ENCODE measurements at places on chromosomes 13 and 19.

- no peak for DNase-seq
Measured at GRCh38 chr19:27974082-27974513, 1238.9 kb downstream of the UQCRFS1 start.

DNA sequence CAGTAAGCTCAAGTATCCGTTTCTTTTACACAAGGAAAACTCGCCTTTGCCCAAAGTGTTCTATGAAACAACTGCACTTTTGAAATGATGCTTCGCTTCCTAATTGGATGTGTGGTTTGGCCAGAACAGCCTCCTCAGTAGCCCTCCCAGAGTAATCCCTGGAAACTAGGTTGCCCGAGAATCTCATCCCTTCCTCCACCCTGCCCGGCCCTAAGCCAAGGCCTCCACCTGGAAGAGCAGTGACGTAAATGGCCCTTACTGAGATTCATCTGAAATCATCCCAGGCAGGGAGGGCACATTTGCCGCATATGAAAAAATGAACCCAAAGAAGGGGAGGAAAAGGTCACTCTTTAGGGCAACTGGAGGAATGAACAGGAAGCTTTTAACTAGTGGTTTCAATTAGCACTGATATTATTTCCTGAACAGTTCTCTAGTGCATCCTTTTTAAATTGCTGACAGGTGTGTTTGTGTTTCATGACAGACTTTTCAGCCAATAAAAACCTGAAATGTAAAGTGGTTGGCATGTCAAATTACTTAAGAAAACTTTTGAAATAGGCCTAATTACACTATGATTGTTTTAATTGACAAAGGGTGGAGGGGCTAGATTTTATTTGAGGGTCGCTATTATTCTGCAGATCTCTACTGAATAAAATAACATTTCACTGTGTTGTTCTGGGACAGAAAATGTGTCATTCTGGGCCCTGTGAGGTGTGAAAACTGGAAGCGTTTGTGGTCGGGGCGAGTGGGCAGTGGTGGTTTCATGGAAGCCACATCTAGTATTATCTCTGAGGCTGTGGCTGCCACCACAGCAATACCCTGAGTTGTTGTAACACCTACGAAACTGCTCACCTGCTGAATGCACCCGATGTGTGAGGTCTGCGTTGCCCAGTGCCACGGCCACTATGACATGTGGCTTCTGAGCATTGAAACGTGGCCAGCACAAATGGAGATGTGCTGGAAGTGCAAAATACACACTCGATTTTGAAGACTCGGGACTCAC lies 112.1 kb downstream of the ZIC5 start:
- no peak for DNase-seq

DNA sequence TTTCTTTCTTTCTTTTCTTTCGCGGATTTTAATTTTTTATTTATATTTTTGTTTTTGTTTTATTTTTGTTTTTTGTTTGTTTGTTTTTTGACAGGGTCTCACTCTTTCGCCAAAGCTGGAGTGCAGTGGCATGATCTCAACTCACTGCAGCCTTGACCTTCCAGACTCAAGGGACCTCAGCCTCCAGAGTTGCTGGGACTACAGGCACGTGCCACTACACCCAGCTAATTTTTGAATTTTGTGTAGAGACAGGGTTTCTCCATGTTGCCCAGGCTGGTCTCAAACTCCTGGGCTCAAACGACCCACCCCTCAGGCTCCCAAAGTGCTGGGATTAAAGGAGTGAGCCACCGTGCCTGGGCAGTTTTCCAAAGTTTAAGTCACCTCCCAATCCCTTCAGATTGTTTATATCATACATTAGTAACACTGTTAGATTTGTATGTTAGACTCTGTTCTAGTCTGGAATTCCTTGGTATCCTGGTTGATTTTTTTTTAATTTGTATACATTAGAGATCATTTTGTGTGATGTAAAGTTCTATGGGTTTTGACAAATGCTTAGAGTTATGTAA lies 597.3 kb downstream of the DCT start:
- DNase-seq, result no peak

- no peak for DNase-seq
Measured at GRCh38 chr13:105908586-105908985, 626.9 kb downstream of the EFNB2 start.

DNA sequence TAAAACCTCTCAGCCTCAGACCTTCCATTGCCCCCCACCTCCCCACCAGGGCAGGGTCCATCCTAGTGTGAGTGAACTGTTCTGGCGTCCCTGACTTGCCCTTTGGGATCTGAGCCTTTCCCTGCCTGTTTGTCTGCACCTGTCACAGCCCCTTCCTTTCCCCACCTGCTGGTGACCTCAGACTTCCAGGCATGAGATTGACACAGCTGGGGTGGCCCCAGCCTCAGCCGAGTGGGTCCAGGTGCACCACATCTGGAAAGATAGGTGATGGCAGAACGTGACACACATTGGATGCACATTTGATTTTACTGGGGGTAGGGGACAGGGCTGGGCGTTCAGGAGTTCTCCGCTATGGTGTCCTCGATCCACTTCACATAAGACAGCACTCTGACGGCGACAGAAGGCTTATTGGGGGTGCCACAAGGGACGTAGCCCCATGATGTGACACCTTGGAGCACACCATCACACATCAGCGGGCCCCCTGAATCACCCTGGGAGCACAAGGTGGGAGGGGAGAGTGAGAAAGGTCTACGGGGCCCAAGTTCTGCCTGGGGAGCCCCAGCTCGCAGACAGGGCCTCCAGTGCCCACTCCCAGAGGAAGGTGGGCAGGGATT lies 4.6 kb downstream of the KLK1 start:
- no peak for DNase-seq

- no peak for DNase-seq
Measured at GRCh38 chr19:16739546-16739945, 19.9 kb downstream of the NWD1 start.

- no peak for DNase-seq
Measured at GRCh38 chr13:103759361-103759760, 693.1 kb upstream of the SLC10A2 start.

DNA sequence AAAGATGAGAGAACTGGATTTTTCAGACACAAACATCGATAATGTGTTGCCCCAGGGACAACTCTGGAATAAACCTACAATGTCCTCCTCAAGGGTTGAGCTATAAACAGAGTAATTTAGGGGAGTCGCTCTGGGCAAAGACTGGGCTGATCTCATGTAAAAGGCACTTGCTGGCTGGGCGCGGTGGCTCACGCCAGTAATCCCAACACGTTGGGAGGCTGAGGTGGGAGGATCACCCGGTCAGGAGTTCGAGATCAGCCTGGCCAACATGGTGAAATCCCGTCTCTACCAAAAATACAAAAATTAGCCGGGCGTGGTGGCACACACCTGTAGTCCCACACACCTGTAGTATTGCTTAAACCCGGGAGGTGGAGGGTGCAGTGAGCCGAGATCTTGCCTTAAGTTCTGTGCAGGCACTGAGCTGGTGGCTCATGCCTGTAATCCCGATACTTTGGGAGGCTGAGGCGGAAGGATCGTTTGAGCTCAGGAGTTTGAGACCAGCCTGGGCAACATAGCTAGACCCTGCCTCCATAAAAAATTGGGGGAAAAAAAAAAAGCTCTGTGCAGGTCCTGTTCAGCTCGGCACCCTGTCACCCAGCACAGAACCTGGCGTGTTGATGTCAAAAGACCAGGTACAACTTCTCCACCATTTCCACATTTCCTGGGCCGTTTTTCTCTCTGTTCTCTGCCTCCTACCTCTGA lies 1.4 kb downstream of the TIMM44 start:
- DNase-seq, result no peak

- no peak for DNase-seq
Measured at GRCh38 chr13:70255406-70255991, 147.2 kb upstream of the KLHL1 start.

DNA sequence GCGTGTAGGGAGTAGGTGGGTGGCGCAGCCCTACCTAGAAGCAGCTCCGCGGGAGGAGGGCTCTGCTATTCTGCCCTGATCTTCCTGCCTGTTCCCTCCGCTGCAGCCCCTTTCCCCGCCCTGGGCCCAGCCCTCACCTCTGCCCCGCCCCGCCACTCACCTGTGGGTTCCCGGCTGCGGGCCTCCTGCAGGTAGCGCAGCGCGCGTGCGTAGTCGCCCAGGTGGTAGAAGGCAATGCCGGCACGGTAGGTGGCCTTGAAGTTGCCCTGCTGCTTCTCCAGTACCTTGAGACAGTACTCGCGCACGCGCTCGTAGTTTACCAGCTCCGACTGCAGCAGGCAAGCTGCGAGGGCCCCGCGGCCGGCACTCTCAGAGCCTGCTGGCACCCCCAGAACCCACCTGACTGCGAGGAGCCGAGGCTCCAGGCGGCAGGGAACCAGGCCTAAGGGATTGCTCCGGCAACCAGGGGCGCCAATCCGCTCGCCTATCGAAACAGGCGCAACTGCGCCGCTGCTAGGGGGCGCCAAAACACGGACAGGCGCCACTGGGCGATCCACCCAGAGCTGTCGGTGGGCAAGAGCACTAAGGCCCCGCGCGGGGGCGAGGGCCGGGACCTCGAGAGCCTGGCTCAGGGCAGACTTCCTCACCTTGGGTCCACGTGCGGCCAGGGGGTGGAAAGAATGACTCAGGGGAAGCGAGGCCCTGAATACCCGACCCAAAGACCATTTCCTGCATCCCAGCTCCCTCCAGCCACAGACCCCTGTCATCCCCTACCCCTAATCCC lies 965 bp downstream of the TTC9B start:
- DNase-seq, result no peak

GRCh38 chr13:111846391-111847159 lies 220.4 kb upstream of the SOX1 start:
- no peak for DNase-seq

GRCh38 chr19:55704494-55705245 lies 29.6 kb downstream of the EPN1 start:
- no peak for DNase-seq

GRCh38 chr13:53100394-53101063 lies 71.9 kb downstream of the OLFM4 start:
- DNase-seq, result no peak

DNA sequence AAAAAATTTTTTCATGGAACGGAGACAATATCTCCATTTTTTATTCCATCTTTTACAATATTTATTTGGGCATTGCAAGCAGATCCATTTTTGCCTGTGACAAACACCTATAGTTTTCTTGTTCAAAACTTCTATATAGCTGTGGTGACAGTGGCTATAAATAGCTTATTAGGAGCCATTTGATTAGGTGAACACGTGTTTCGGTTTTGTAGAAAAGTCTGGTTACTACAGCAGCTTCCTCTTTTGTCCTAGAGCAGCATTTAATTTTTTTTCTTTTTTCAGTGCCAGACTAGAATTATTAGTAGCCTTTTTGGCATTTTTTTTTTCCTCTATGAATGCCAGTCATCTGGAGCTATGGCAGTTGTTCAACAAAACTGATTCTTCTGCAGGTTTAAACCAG lies 123.5 kb downstream of the RXFP2 start:
- DNase-seq, result no peak

DNA sequence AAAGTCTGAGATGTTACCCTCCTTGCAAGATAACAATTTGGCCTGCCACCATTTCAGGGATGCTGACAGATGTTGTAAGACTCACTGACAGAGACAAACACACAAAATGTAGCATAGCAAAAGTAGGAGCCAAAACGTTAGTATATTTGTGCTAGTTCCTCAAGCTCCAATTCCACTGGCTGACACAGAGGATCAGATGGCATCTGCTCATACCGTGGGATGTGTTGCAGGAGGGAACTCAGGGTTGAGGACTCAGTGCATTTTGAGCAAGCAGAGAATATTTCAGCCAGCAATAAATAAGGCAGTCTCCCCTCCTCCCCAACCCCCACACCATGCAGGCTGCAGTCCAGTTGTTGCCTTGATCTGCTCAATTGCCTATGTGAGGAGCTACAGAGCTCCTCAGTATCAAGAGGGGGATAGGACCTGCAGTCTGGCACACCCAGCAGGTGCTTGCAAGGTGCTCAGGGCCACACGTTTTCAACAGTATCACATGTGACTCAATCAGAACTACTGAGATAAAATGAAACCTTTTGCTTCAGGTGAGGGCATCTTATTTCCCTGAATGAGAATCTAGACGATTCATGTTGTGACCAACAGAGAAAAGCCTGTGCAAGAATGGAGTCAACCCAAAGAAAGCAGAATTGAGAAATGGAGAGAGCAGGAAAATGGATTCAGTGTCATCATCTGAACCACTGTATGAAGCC lies 23.6 kb upstream of the LRCH1 start:
- no peak for DNase-seq

GRCh38 chr19:19068659-19069654 lies 5.2 kb downstream of the SLC25A42 start:
- no peak for DNase-seq

DNA sequence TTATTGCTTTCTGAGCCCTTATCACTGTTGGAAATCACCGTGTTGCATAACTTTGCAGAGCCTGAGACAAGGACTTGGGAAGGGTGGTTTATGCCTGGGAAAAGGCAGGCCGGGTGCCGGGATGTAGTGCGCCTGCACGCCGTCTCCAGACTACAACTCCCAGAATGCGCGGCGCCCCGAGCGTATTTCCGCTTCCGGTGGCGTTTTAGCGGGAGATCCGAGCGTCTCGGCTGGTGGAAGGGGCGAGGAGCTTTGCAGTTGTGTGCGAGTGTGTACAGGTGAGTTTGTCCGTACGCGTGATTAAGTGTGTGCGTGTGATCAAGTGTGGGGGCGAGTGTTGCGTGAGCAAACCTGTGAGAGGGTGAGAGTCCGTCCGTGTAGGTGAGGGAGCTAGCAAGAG lies 75.4 kb downstream of the PEG3 start:
- DNase-seq, result no peak

DNA sequence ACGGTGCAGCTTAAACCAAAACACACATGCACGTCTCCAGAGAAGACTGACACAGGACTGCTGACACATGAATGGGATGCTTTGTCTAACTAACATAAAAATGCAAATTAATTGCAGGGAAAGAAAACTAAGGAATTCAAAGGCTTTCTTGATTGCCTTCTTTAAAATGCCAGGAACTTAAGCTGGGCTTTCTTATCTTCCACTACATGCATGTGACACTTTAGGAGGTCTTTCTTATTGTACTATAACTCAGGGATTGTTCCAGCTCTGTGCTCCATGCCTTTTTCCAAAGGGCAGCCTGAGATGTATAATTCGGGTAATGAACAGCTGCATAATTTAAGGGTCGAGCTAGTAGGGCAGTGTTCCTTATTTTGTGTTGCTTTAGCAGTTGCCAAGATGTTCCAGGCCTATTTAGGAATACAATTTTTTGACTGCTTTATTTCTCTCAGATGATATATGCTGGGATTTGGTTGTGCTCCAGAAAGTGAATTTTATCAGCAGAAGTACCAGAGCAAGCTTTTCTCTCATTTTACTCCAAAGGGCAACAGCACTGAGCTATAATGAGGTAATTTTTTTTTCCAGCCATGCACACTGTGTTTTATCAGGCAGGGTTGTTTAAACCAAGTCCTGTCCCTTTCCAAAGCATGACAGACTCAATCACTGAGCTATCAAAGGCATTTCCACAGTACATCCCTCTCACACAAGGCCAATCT lies 885.2 kb downstream of the PCDH9 start:
- no peak for DNase-seq

DNA sequence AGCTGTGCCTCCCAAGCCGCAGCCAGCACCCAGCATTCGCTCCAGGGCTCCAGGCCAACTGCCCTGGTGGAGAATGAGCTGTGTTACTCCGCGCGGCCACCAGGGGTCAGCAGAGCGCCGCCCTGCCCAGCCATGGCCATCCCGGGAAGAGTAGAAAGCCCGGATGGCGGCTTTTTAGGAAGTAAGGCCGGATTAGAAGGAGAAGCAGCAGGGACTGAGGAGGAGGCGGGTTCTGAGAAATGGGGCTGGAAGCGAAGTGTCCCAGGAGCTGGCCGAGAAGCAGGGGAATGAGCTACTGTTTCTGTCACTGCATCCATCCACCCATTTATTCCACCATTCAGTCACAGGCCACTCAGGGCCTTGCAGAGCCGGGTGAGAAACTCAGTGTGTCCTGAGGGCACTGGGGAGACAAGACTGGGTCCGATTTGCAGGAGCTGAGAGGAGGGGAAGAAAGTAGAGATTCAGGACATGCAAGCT lies 6.6 kb upstream of the NPAS1 start:
- peak; percentile 33 for DNase-seq
